NCI-H526 treated with DMSO at 0.1 percent for 48 hours (cell line): ENCODE measurements at places on chromosomes 4 and X.

- DNase-seq, result no peak
Observed at GRCh38 chr4:169239221-169239905, 31.4 kb downstream of the SH3RF1 start.

GRCh38 chr4:184503869-184504300 is 29.5 kb upstream of the IRF2 start:
- no peak for DNase-seq

GRCh38 chrX:78710171-78710570 is 37.3 kb upstream of the LPAR4 start:
- no peak for DNase-seq

- no peak for DNase-seq
Observed at GRCh38 chr4:3682236-3683076, 83.7 kb upstream of the ADRA2C start.

DNA sequence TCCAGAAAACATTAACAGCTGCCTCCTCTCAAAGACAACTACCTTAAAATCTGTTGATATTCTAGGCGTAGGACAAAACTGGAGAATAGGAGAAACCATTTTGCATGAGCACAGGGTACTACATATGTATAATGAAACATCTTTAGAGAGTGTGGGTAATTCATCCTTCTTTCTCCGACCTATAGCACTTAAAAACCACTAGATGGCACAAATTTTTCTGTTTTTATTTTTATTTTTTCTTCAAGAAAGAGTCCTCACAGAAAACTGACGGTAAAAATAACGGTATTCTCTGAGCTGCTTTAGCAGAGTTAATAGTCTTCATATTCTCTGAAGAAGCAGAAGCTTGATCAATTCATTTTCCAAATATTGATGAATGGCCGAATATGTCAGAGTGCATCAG is 14.6 kb downstream of the SMIM31 start:
- DNase-seq, result peak; percentile 8

DNA sequence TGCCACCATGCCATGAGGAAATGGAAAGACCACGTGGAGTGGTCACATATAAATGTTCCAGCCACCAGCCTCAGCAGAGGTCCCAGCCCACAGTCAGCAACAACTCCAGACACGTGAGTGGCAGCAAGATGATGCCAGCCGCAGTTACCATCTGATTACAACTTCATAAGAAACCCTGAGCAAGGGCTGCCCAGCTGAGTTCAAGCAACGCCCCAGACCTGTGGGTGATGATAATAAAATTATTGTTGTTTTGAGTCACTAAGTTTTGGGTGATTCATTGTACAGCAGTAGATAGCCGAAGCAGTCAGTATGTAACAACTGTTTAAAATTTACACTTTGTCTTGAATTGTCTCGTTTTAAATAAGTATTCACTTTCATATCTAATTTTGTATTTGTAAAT is 5.8 kb upstream of the CCNG2 start:
- DNase-seq, result no peak
